Urinary bladder (tissue), 4 donors: ENCODE measurements at places on chromosomes 5 and 9. TPM values are rescaled to one million over a fixed set of nuclear protein-coding genes. Genes with fewer than 3 reads are reported as not detected.

CDH9 gene
- total RNA-seq = 0.53 TPM

MZB1 gene
- total RNA-seq = 0.63 TPM

ADGRD2 gene
- total RNA-seq = not detected

CAAP1 gene
- total RNA-seq = 27.3 TPM
